ENCODE measurements at places on chromosomes 7 and 10. TPM values are rescaled to one million over a fixed set of nuclear protein-coding genes. Genes with fewer than 3 reads are reported as not detected.

DNA sequence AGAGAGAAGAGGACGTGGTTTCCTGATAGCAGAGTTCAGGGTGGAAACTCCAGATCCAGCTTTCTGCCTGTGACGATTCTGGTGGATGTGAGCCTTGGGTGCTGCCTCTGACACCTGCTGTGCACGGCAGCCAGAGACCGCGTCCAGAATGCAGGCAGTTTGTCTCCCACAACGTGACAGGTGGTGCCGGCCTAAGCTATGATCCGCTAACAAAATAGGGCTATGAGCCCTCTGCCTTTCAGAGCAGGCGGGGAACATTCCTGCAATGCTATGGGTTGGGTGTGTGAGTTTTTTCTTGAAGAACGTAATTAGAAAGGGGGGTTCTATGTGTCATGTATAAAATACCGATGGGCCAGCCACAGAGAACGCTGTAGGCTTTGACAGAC lies 297.3 kb upstream of the PRKCQ start:
- no peak for DNase-seq

DNA sequence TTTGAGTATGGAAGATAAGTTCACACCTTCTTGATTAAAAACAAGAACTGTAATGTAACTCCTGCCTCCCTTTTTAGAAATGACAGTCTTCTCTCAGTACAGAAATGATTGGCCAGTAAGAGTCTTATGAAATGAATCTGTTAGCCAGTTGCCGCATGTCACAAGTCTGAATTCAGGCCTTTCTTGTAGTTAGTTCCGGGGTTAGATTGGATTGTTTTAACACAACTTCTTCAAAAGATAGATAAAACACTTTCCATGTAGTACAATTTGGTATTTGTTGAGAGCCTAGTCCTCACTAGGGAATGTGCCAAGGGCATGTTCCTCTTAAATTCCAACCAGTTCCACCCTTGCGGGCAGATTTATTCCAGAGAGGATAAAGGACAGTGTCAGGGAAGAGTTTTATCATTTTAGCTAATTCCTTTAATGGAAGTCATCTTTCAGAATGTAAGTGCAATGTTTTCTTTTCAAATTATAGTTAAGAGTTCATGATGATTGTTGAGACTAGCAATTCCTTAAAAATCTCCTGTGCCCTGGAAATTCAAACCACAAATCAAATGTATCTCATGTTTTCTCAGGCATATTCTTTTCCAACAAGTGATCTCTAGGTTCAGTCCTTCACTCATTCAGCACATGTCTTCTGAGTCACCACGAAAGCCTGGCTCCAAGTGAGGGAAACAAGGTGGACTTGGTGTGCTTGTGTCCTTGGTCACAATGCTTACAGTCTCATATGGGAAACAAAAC lies 4.1 kb downstream of the FHIP2A start:
- no peak for DNase-seq

DNA sequence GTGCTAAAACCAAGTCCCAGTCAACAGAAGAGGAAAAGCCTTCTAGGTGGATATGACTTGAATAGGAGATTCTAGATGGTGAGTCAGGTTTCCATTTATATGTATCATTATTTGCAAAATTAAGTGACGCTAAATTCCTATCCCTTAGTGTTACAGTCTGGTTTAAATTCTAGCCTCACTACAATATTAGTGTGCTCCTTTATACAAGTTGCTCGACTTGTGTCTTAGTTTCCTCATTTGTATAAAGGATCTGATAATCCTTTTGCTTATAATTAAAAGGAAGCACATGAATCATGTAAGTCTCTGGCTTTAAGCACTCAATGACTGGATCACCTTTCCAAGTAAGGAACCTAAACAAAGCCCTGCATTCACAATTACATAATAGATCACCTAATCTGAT lies 105.7 kb downstream of the SVOPL start:
- no peak for DNase-seq

- no peak for DNase-seq
These were observed 8.1 kb downstream of the DDC start for GRCh38 chr7:50557099-50557498.

NSUN6 gene
- 6.2 TPM for polyA plus RNA-seq

GRCh38 chr10:62815381-62816075 lies 638 bp downstream of the EGR2 start:
- no peak for DNase-seq

GRCh38 chr7:109476409-109476808 lies 906.7 kb downstream of the DNAJB9 start:
- no peak for DNase-seq

- no peak for DNase-seq
These were observed 393.6 kb upstream of the GALNT17 start for GRCh38 chr7:70738151-70738885.

IDI2 gene
- polyA plus RNA-seq: not detected

SP8 gene
- 0.17 TPM for polyA plus RNA-seq

GRCh38 chr7:142717453-142717852 lies 31.8 kb upstream of the PRSS1 start:
- DNase-seq: no peak

DNA sequence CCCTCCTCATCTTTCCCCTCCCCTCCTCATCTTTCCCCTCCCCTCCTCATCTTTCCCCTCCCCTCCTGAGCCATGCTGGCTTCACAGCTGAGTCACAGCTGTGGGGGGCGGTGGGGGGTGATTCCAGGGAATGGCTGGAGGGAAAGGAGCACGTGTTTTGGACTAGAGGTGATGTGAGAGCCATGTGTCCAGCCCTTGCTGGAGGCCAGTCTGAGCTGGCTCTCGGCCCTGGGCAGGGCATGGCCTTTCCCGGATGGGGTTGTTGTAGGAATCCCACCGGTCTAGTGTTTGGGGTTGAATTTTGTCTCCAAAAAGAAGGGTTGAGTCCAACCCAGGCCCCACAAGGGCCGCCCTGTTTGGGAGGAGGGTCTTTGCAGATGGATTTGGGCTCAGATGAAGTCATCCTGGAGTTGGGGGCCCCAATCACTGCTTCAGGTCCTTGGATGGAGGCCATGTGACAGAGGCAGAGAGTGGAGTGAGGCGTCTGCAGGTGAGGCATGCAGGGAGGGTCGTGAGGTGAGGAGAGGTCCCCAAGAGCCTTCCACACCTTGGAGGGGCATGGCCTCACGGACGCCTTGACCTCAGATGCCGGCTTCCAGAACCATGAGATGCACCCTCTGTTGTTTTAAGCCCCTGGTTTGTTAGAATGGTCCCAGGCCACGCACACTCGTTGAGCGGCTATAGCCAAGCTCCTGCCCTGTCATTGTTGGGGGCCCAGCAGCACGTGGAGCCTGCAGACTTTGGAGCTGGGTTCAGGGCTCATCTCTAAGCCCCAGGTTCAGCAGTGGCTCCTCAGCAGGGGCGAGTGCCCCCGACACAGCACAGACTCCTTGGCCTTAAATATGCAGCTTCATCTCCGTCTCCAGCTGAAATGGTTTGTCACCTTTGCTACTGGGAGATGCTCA lies 101.6 kb downstream of the DNAJB6 start:
- DNase-seq: no peak

ZPBP gene
- polyA plus RNA-seq: not detected

All from keratinocyte (primary cell).